ENCODE measurements at places on chromosomes 6 and 20.

GRCh38 chr20:43914311-43915210 lies at the start of gene TOX2:
TOX2 (plus strand) TSS chr20:43914852; CDS start chr20:43914892, 40 bp downstream.
- H3K4me3 ChIP-seq, result peak within 1 kb of the TSS; percentile 70
- H3K27me3 ChIP-seq, result peaks cover 62% of the 10 kb centered on the region
- DNase-seq, result peak; percentile 41

- no peak for DNase-seq
- H3K27ac ChIP-seq, result no peak overlapping the region
- H3K4me3 ChIP-seq, result no peak overlapping the region
- no peaks in the 10 kb centered on the region for H3K36me3 ChIP-seq
- H3K27me3 ChIP-seq, result no peaks in the 10 kb centered on the region
- no peaks in the 10 kb centered on the region for H3K4me1 ChIP-seq
Measured at GRCh38 chr6:165456286-165456685, 146.9 kb upstream of the C6orf118 start.

DNA sequence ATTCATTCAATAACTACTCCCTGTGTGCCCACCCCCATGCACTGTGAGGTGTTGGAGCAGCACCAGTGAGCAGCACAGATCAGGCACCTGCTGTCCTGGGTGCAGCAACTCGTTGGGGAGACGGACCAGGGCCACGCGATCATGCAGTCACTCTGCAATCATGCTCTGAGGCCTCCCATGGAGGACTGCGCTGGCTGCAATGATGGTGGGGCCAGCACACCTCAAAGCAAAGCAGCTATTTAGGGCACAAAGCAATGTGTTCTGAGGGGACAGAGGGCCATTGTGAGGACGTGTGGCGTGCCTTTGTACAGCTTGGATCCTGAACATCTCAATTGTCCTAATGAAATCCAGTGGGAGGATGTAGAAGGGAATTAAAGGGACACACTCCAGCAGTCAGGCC lies 41.0 kb upstream of the MPC1 start:
- H3K4me3 ChIP-seq, result no peak overlapping the region
- no peaks in the 10 kb centered on the region for H3K36me3 ChIP-seq
- peaks cover 18% of the 10 kb centered on the region for H3K27me3 ChIP-seq

GRCh38 chr6:1099264-1099663 lies 212.6 kb upstream of the FOXQ1 start:
- no peak overlapping the region for H3K27ac ChIP-seq
- no peaks in the 10 kb centered on the region for H3K36me3 ChIP-seq
- no peak for DNase-seq

GRCh38 chr6:4396044-4396443 lies 260.7 kb upstream of the ECI2 start:
- H3K27me3 ChIP-seq, result peaks cover 12% of the 10 kb centered on the region
- no peaks in the 10 kb centered on the region for H3K36me3 ChIP-seq
- H3K4me1 ChIP-seq, result no peaks in the 10 kb centered on the region
- H3K4me3 ChIP-seq, result no peak overlapping the region
- H3K27ac ChIP-seq, result no peak overlapping the region

DNA sequence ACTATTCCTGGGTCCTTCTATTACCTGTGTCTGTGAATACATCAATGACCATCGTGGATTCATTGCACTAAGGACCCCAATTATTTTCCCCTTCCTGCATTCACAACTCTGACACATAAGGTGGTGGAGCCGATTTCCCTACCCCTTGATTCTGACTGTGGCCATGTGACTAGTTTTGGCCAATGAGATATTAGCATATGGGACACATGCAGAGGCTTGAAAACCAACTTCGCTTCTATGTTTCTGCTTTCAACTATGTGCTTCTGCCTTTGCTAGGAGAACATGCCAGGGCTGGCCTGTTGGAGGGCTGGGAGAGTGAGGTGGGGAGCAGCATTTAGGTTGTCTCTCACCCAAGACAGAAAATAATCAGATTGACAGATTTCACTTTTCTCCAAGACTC lies 483.1 kb upstream of the JAG1 start:
- no peaks in the 10 kb centered on the region for H3K27me3 ChIP-seq
- H3K27ac ChIP-seq, result no peak overlapping the region
- H3K4me1 ChIP-seq, result no peaks in the 10 kb centered on the region
- H3K36me3 ChIP-seq, result no peaks in the 10 kb centered on the region
- no peak for DNase-seq
- H3K4me3 ChIP-seq, result no peak overlapping the region

DNA sequence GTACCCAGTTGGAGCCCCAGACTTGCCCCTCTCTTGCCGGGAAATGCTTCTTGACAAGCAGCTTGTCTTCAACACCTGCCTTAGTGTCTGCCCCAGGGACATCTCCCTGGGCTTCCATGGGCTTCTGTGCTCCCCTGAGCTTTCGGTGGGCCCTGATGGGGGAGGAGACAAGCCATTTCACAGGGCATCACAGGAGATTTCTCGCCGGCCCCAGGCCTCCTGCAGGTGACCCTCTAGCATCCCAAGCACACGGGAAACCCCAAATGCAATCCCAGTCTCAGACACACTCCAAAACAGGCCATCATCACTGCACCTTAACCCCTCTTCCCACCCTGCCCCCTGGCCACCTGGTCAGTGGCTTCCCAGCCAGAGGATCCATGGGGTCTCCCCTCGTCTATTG lies 74.5 kb downstream of the JPH2 start:
- H3K4me1 ChIP-seq, result peaks cover 14% of the 10 kb centered on the region
- DNase-seq, result no peak
- peaks cover 4% of the 10 kb centered on the region for H3K36me3 ChIP-seq
- H3K27me3 ChIP-seq, result peaks cover 20% of the 10 kb centered on the region

- peaks cover 16% of the 10 kb centered on the region for H3K4me1 ChIP-seq
- H3K4me3 ChIP-seq, result no peak overlapping the region
- DNase-seq, result no peak
Measured at GRCh38 chr20:63433756-63434531, 38.5 kb downstream of the KCNQ2 start.

DNA sequence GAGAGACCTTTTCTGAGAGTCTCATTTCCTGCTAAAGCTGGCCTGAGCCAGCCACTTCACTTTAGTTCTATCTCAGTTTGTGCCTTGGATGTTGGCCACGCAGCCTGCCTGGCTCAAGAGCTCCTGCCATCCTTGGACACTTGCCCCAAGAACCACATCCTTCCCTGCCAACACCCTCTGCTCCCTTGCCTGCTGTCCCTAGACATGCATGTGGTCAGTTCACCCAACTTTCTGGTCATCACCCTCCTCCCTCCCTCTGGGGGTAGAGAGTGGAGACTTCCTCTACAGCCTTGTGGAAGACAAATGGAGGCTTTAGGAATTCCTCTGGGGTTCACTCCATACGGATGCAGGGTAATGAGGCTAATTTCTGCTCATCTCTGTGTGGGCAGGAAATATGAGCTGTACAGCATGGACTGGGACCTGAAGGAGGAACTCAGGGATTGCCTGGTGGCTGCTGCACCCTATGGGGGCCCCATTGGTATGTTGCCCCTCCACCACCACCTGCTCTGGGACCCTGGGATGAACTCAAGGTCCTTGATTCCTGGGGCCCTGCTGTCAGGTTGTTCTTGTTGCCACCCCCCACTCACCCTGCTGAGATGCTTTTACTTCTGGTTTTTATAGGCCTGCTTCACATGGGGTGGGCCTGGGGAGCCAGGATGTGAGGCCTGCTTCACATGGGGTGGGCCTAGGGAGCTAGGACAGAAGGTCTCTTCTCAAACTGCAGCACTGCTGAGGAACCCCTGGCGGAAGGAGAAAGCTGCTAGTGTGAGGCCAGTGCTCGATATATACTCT lies 13.8 kb upstream of the PTPRA start:
- H3K27me3 ChIP-seq, result no peaks in the 10 kb centered on the region
- no peak for DNase-seq
- H3K27ac ChIP-seq, result peak overlapping the region; percentile 39
- H3K4me1 ChIP-seq, result peaks cover 7% of the 10 kb centered on the region

DNA sequence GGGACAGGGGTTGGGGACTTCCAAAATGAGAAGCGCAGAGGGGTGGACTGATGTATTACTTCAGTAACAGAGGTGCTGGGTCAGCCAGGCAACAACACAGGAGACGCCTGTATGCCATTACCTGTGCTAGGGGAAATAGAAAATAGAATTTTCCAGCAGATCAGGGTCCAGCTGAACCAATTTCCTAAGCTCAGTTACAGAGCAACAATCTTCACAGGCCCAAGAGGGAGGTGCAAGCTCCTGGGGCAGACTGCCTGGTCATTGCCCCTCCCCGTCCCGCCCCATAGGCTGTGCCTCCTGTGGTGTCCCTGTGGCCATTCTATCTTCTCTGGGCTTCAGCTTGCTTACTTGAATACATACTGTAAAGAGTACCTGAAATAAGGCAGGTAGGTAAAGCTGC lies 3.7 kb downstream of the KCNK5 start:
- peaks cover 57% of the 10 kb centered on the region for H3K36me3 ChIP-seq
- no peak for DNase-seq
- peaks cover 84% of the 10 kb centered on the region for H3K4me1 ChIP-seq
- H3K27me3 ChIP-seq, result no peaks in the 10 kb centered on the region
- H3K27ac ChIP-seq, result peak overlapping the region; percentile 94

GRCh38 chr6:81130061-81130460 lies 622.4 kb downstream of the TENT5A start:
- no peaks in the 10 kb centered on the region for H3K4me1 ChIP-seq
- H3K36me3 ChIP-seq, result no peaks in the 10 kb centered on the region
- no peak for DNase-seq
- H3K27ac ChIP-seq, result no peak overlapping the region

DNA sequence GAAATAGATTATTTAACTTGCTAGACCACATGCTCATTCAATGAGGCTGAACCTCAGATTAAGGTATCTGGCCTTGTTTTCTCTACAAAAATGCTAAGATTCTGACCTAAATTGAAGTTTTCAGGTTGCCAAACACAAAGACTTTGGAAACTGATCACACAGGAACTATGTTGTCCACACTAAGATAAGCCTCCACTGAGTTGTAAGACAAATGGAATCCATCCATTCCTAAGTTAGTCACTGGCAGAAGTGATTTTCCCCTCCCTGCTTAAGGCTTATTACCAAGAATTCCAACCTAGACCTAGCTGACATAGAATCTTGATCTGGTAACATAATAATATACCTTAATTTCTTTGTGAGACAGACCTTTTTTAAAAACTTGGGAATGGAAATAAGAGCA lies 608.1 kb downstream of the TENT5A start:
- H3K4me3 ChIP-seq, result no peak overlapping the region
- no peaks in the 10 kb centered on the region for H3K36me3 ChIP-seq
- H3K27ac ChIP-seq, result no peak overlapping the region
- H3K4me1 ChIP-seq, result no peaks in the 10 kb centered on the region

DNA sequence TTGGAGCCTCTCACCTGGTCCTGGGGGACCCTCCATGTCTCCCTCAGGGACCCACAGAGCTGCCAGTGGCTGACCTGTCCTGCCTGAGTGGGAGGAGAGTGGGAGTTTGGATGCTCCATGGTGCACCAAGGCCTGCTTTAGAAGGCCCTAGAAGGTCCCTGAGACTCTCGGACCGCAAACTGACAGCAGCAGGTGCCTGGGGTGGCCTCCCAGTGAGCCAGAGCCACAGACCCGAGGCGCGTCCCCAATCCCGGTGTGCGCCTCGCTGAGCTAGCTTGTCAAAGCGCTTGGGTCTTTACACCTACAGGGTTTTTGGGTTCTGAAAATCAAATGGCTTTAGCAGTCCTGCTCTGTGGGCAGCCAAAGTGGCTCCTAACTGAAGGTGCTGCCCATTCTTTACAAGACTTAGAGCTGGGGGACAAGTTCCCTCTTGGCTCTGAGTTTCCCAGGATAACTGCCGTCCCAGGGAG lies 4.9 kb downstream of the MYT1 start:
- H3K27me3 ChIP-seq, result no peaks in the 10 kb centered on the region
- no peaks in the 10 kb centered on the region for H3K36me3 ChIP-seq
- no peak overlapping the region for H3K4me3 ChIP-seq
- no peak overlapping the region for H3K27ac ChIP-seq

GRCh38 chr6:40181367-40181766 lies 247.1 kb upstream of the MOCS1 start:
- no peak overlapping the region for H3K27ac ChIP-seq
- no peaks in the 10 kb centered on the region for H3K4me1 ChIP-seq
- DNase-seq, result no peak
- no peaks in the 10 kb centered on the region for H3K36me3 ChIP-seq
- no peak overlapping the region for H3K4me3 ChIP-seq
- H3K27me3 ChIP-seq, result peaks cover 13% of the 10 kb centered on the region

DNA sequence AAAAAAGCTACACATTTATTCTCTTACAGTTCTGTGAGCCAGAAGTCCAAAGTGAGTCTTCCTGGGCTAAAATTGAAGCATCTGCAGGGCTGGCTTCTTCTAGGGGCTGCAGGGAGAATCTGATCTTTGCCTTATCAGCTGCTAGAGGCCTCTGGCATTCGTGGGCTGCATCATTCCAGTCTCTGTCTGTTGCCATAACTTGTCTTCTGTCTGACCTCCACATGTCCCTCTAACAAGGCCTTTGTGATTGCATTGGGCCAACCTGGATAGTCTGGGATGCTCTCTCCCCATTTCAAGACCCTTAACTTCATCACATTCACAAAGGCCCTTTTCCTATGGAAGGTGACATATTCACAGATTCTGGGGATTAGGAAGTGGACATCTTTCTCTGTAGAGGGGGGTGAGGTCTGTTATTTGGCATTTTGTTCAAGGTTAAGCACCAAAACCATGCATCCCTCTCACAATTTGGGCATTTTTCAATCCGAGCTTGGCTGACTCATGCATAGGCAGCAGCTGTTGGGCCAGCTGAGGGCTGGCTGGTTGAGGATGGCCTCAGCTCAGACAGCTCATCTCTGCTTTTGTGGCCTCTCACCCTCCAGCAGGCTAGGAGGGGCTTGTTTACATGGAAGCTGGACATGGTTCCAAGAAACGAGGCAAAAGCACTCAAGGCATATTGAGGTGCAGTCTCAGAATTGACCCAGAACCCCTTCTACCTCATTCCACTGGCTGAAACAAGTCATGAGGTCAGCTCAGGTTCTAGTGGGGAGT lies 116.1 kb upstream of the NXT1 start:
- no peak overlapping the region for H3K4me3 ChIP-seq
- no peaks in the 10 kb centered on the region for H3K4me1 ChIP-seq
- no peak overlapping the region for H3K27ac ChIP-seq

DNA sequence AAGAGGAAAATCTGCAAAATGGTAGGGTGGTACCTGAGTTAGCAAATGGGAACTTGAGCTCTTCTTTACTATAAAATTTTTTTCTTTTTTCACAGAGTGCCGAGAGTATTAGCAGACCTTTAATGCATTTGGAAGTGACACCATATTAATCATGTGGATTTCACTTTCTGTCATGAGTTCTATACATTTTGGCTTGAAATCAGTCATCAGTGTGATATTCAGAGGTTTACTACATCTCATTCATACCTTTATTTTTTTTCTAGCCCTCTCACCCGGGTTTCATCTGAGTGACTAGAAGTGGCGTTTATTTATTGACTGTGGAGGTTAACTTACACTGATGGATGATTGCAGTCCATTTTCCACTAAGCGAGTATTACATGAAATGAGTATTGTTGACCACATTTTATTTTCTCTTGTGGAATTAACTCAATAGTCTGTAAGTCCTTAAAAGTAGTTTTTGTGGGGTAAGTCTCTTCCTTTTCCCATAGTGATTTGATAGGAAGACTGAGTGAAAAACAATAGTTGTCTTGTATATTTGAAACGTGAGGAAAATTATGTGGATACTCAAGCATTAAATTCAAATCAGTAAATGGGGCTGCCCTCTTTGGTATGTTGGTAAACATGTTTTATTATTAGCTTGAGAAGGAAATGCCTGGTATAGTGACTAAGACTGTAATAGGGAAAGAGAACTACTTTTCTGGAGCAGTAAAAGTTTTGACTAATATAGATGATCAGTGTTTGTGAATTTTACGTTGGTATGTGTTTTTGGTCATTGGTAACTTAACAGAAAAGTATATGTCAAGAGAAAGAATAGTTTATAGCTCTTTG lies 55.5 kb downstream of the JARID2 start:
- H3K4me3 ChIP-seq, result peak overlapping the region; percentile 49
- H3K4me1 ChIP-seq, result peaks cover 87% of the 10 kb centered on the region
- H3K27me3 ChIP-seq, result no peaks in the 10 kb centered on the region
- DNase-seq, result no peak

- no peaks in the 10 kb centered on the region for H3K4me1 ChIP-seq
- no peak overlapping the region for H3K4me3 ChIP-seq
- peak; percentile 39 for DNase-seq
- H3K27me3 ChIP-seq, result no peaks in the 10 kb centered on the region
Measured at GRCh38 chr6:24431045-24431451, 28.3 kb downstream of the MRS2 start.
